ENCODE measurements at places on chromosomes 2 and 18.

- DNase-seq, result no peak
Measured at GRCh38 chr2:240512109-240512485, 45.7 kb downstream of the ANKMY1 start.

DNA sequence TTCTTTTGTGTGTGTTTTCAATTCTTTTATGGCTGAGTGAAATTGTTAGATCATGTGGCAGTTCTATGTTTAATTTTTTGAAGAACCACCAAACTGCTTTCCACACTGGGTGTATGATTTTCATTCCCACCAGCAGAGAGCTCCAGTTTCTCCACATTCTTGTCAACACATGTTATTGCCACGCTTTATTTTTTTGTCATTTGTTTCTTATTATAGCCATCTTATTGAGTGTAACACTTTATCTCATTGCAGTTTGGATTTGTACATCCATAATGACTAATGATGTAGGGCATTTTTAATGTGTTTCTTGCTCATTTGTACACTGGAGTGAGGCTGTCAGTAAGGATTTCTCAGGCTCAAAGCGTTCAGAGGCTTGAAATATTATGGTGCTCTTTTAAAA, 184.2 kb downstream of the PIEZO2 start:
- no peak for DNase-seq

GRCh38 chr18:40412410-40412809, 1542.6 kb upstream of the PIK3C3 start:
- DNase-seq, result no peak

DNA sequence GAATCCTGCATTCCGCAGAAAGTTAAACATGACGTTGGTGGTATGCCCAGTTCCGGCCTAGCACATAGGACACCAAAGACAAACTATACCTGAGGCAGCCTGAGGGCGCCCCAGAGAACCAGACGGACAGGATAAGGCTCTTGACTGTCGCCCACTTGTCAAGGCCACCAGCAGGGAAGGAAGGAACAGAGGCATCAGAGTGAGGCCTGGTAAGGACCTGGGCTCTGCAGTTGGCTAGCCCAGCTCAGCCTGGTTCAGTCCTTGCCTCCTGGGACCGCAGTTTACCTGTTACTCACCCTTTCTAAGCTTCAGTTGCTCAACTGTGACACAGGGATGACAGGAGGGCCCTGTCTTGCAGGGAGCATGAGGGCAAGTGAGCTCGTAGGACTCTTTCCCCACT, 82.1 kb downstream of the ACTR2 start:
- no peak for DNase-seq

- no peak for DNase-seq
Measured at GRCh38 chr2:167398873-167399272, 510.6 kb downstream of the XIRP2 start.

- no peak for DNase-seq
Measured at GRCh38 chr2:120472031-120472430, 126.1 kb downstream of the INHBB start.

GRCh38 chr2:187519419-187520120, 34.7 kb downstream of the TFPI start:
- DNase-seq, result no peak

DNA sequence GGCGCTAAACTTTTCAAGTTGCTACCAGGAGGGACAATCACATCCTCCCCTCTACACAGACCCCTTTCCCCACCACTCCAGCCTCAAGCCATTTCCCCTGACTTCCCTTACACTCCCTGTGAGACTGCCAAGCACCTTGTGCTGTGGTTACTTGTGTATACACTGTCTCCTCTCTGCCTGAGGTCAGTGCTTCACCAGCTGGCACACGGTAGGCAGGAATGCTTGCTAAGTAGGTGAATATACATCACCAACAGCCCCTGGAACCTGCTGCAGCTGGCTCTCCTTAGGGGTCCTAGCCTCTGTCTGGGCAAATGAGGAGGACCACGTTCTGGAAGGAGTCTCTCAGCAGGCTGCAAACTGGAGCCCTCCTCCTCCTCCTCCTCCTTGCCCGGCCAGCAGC, 38.3 kb upstream of the ACAA2 start:
- no peak for DNase-seq

DNA sequence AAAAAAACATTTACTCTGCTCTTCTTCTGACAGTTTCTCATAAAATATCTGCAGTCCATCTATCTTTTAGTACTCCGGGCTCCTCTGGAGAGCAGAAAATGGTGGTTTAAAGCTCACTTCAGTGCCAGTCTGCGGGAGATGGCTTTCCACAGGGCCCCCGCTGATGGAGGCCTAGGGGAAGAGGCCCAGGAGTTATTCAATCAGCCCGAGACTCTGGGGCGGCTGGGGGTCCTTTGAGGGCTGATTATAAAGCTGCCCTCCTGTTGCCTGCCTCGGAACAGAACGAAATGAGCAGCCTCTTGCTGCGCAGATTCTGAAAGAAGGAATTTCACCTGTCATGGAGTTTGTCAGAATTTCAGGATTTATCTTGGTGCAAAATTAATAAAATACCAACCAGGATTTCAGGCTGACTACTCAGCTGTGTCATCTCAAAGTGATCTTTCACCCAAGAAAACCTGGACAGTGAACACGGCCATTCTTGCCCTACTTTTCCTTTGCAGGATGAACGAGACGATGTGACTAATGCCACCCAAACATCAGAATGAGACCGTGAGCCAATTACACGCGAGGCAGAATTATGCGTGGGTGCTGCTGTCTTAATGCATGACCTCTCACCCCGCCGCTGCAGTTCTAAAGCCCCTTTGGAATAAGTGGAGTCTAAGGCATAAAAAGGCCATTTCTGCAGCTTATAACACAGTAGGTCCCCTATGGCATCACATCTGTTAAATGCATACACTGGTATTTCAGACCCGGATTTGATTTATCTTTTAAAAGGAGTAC, 273.8 kb downstream of the ZNF521 start:
- DNase-seq, result no peak

Data from NCI-H1930 (cell line).